Right ventricle myocardium inferior (tissue), 1 donor: ENCODE measurements at places on chromosomes 11 and 22. TPM values are rescaled to one million over a fixed set of nuclear protein-coding genes. Genes with fewer than 3 reads are reported as not detected.

SELENOH gene
- total RNA-seq: 72.9 TPM

GRCh38 chr22:45205276-45205925, 35.3 kb downstream of the KIAA0930 start:
- no peak for DNase-seq

GRCh38 chr11:78946945-78947902, 372.6 kb upstream of the NARS2 start:
- DNase-seq: no peak

DNA sequence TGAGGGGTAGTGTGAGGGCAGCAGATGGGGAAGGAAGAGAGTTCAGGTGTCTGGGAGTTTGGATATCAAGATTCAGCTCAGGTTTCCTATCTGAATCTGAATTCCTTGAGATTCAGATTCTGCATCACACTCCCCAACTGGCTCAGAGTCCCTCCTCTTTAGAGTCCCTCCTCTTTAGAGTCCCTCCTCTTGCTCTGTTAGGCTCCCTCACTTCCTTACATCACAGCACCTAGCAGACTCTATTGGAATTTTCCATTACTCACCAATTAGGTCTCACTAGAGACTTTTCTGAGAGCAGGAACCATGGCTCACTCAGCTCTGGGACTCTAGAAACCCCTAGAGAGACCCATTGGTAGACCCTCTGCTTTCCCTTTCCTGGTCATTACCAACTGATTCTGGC, 303.4 kb upstream of the SYN3 start:
- DNase-seq: no peak

- DNase-seq: no peak
Observed at GRCh38 chr11:11416502-11416901, 63.5 kb upstream of the CSNK2A3 start.

DNA sequence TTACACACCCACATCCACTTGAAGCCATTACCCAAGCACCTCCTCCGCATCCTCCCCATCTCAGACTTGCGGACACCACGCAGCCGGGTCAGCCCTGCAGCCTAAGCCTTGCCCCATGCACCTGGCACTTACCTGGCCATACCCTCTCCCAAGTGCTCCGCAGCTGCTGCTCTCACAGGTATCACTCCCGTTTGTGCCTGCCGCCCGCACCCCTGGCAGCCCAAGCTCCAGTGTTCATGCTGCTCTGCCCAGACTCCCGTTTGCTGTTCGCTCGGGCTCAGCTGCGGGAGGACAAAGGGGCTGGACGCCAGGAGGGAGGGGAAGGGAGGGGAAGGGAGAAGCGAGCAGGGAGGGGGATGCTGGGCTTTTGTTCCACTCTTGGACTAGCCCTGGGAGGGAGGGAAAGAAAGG, at the start of gene KLHL35:
Gene KLHL35, minus strand, starts transcription at position 293 of the 411 bp plus-strand sequence. CDS start 2,574 bp downstream, outside the sequence.
- DNase-seq: no peak

GRCh38 chr11:119389611-119390254, 8.2 kb upstream of the USP2 start:
- no peak for DNase-seq

DNA sequence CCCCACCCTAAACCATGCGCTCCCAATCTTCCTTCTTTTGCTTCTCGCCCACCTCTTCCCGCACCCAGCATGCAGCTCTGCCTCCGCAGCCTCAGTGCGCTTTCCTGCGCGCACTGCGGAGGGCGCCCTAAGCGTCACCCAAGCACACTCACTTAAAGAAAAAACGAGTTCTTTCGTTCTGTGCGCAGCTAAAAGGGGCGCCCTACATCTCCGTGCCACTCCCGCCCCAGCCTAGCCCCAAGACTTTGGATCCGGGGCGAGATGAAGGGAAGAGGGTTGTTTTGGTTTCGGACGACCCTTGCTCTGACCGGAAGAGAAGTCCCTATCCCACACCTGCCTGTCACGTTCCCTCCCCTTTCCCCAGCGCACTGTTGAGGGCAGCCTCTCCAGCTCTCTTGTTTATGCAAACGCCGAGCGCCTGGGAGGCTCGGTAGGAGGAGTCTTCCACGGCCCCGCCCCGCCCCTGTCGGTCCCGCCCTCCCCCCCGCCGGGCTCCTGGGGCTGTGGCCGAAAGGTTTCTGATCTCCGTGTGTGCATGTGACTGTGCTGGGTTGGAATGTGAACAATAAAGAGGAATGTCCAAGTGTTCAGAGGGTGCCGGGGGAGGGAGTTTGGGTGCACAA, 5.3 kb downstream of the VSIG2 start:
- DNase-seq: peak; percentile 86

DNA sequence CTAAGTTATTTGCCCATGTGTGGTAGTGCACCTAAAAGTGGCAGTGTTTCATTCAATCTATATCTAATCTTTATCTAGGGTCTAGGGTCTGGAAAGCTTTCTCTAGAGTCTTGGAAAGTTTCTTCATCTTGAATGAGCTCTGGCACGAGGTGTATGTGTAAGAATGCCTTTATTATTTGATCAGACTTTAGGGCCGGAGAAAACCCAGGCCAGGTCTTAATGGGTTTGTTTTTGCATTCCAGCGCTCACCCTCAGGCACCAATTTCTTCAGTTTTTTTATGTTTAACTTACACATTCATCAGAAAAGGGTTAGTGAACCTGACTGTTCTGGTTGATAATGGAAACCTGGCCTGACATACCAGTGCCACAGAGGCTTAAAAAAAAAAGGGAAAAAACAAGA, 68.3 kb upstream of the SLN start:
- DNase-seq: no peak

GRCh38 chr11:93169950-93170561, 27.7 kb downstream of the SLC36A4 start:
- DNase-seq: no peak
